ENCODE measurements at places on chromosomes 3 and 15. TPM values are rescaled to one million over a fixed set of nuclear protein-coding genes. Genes with fewer than 3 reads are reported as not detected.

Gene CCR2
- not detected for total RNA-seq

Gene SLC22A14
- total RNA-seq, result 0.75 TPM

Gene LTF
- total RNA-seq, result not detected

Gene NAA50
- 201 TPM for total RNA-seq

Gene BCL6
- total RNA-seq, result 14.0 TPM

Gene TGM5
- not detected for total RNA-seq

Gene TMEM212
- not detected for total RNA-seq

Gene MESP1
- under 0.01 TPM for total RNA-seq

Gene WNT5A
- 19.7 TPM for total RNA-seq

Gene PPARG
- total RNA-seq, result 0.54 TPM

Gene PLA2G4D
- total RNA-seq, result under 0.01 TPM

Gene CHST2
- 12.4 TPM for total RNA-seq

Gene HRG
- under 0.01 TPM for total RNA-seq

Gene SLC9C1
- 1.7 TPM for total RNA-seq

Data from mammary epithelial cell (primary cell).